ENCODE measurements at places on chromosomes 5 and 9.

DNA sequence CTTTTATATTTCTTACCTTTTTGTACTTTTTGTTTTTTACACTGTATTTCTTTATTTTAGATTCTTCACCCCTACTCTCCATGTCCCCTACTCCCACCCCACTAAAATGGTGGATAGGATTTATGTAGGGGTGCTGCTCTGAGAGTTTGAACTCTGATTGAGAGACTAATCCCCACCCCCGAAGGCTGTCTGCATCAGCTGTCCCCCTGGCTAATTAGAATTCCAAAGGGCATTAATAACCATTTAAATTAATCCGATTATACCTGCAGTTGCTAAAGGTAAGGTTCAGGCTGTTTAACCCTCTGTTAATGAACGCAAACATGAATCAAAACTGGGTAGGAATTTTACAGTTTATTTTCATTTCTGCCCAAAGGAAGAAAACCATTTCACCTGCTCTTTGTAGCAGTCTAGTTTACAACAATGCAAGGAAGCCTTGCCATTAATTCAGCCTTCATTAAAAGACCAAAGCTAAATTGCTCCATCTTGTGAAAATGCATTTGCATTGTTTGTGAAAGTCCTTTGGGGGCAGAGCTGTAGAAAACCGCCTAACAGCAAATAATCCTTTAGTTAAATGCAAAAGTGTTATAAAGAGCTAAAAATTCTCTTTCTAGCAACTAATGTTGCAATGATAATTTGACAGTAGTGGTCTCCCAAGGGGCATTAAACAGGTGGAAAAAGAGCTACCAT, 71.2 kb downstream of the ZCCHC7 start:
- DNase-seq = no peak

- no peak for DNase-seq
Observed at GRCh38 chr9:127915325-127915752, 1.5 kb downstream of the ST6GALNAC4 start.

GRCh38 chr5:180093651-180094382, 22.3 kb upstream of the RNF130 start:
- no peak for DNase-seq

- no peak for DNase-seq
Observed at GRCh38 chr9:27124151-27124550, 15.1 kb downstream of the TEK start.

DNA sequence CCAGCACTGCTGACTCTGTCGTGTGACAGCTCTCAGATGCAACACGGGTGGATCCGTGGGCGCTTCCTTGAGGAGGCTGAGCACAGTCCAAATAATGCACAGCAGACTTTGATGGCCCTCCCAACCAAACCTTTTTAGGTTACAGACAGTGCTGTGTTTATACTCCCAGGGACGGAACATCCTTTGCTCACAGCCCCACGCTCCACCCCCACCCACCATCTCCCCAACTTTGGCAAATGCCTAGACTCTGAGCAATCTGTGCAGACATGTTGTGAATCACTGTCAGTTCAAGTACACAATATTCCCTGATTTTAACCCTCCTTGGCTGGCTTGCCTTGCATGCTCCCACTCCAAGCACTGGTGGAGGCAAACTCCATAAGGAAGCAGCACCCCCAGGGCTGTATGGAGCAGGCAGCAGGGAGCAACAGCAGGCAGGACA, 324.6 kb downstream of the MLLT3 start:
- DNase-seq = no peak

DNA sequence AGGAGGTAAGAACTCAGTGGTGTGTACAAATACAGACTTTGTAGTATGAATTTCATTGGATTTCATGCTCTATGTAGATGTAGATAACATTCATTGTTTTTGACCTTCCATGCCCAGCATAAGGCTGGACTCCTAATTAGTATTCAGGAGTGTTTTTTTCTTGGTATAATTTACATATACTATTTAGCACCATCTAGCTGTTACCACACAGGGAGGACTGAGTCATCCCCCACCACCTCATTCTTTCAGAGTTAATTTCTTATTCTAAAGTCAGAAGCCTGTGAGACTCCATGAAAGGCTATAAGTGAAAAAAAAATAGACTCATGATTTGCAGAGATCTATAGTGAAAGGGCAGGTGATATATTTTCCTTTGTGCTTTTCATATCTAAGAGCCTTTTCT, 555.0 kb downstream of the PRR16 start:
- DNase-seq = no peak

DNA sequence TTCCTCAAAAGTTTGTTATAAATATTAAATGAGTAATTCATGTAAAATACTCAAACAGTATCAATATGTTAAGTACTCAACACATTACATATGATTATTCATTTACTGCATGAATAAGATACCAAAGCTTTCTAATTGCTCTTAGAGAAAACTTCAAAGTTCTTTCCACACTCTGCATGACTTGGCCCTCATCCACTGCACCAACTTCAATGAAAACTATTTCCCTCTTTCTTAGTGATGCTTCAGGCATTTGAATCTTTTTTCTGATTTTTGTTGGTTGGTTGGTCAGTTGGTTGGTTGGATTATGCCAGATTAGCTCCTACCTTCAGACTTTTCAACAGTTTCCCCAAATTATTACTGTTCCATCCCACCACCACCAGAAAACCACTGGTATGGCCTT, 314.7 kb upstream of the RGMB start:
- DNase-seq = no peak

DNA sequence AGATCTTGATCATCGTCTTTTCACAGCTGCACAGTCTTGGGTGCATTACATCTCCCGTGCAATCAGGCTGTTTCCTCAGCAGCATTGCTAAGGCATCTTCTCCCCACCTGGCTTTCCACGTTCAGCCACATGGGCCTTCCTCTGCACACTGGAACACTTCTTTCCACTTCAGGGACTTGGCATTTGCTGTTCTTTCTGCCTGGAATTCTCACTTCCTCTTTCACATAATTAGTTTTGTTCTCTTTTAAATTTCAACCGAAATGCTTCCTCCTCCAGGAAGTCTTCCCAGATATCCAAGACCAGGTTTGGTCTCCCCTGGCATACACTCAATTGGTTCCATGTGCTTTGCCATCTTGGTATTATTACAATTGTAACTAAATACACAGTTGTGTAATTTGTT, 43.8 kb downstream of the WHRN start:
- DNase-seq = no peak

DNA sequence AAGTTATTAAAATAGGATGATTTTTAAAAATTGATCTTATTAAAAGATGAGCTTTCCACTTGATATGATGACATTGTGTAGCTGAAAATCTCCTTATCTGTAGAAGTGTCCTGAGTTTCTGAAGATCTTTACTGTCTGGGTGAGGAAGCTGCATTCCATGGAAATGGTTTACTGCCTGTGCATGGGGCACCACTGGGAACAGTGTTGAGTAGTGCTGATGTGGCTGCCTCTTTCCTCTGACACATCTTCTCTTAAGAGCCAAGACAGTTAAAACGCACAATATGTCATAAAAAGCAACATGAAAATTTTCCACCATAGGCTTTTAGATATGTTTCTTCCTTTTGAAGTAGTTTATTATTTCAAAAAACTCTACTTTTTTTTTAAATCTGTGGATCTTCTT, 24.6 kb downstream of the SECISBP2 start:
- DNase-seq = no peak

DNA sequence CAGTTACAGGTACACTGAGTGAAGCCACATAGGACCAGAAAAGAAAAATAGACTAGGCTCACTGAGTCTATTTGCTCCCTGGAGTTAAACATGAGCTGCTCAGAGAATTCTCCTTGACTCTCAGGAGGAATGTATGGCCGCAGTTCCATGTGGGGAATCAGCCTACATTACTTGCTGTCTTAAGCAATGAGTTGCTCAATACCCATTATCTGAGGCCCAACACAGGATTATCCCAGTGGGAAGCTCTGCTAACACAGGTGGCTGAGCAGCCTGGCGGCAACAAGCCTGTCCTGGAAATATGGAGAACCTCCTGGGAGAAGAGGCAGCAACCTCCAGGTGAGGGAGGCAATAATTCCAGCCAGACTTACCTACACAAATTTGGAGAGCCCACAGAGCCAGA, 177.5 kb upstream of the NREP start:
- no peak for DNase-seq

- no peak for DNase-seq
Observed at GRCh38 chr9:29969408-29969807, 2396.1 kb upstream of the C9orf72 start.

GRCh38 chr5:53792338-53792737, 231.9 kb downstream of the NDUFS4 start:
- no peak for DNase-seq

DNA sequence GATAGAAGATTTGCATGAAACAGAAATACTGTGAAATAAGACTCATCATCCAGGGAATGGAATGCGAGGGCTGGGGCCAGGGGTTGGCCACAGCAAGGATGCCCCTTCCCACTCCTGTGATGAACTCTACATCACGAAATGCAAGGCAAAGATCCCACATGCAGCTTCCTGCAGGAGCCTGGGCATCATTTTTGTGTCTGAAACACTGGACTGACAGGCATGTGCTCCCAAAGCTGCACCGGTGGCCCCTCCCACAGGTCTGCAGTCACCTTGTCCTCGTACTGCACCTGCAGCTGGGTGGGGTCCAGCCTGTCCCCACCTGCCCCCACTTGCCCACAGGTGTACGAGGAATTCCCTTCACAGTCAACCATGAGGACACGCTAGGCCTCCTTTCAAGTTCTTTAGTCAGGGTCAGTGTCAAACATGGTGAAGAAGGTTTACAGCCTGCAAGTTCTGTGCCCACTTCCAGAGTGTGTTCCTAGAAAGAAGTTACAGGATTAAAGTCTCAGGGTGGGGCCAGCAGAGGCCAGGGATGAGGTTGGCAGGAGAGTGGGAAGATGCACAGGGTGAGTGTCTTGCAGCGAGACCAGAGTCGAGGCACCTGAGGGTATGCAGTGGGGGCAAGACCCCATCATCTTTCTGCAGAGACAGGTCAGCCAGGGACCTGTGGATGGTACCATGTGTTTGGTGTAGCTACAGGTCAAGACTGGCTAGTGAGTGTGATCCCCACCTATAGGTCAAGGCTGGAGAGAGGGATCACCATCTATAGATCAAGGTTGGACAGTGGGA, 155.0 kb upstream of the IRX2 start:
- DNase-seq = no peak

- no peak for DNase-seq
Observed at GRCh38 chr5:101012880-101013279, 109.8 kb upstream of the ST8SIA4 start.

DNA sequence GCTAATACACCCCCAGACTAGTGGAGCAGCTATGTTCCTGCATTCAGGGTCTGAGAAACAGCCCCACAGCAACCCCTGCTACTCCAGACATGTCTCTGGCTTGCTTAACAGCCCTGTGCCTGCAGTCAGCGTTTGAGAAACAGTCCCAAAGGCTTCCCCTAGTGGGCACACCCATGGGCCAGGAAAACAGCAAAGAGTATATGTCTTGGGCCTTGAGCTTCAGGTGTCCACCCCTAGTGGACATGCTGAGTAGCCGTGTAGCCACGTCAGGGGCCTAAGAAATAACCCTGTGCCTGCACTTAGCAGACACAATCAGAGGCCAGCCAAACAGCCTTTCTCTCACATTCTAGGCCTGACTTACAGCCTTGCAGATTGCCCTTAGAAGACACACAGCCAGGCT, 698.6 kb downstream of the PTPRD start:
- DNase-seq = no peak

- no peak for DNase-seq
Observed at GRCh38 chr9:19785230-19785629, 3.6 kb downstream of the SLC24A2 start.

DNA sequence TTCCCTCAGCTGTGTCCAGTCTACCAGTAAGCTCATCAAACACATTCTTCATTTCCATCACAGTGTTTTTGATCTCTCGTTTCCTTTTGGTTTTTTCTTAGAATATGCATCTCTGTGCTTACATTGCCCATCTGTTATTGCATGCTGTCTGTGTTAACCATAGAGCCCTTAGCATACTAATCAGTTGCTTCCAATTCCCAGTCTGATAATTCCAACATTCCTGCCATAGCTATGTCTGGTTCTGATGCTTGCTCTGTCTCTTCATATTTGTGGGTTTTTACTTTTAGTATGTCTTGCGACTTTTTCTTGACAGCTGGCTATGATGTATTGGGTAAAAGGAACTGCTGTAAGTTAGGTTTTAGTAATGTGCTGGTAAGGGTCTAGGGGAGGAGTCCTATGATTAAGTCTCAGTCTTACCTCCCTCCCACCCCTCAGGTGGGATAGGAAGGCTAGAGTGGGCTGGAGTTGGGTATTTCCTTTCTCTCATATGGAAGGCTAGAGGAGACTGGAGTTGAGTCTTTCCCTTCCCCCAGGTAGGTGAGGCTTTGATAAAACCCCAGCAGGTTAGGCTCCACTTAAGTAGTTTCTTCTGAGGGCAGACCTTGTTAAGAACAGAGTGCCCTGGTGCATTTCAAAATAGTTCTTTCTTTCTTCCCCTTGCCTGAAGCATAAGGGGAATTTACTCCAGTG, 99.1 kb upstream of the RASGRF2 start:
- DNase-seq = no peak

- no peak for DNase-seq
Observed at GRCh38 chr5:115392611-115393010, 96.2 kb upstream of the CCDC112 start.

DNA sequence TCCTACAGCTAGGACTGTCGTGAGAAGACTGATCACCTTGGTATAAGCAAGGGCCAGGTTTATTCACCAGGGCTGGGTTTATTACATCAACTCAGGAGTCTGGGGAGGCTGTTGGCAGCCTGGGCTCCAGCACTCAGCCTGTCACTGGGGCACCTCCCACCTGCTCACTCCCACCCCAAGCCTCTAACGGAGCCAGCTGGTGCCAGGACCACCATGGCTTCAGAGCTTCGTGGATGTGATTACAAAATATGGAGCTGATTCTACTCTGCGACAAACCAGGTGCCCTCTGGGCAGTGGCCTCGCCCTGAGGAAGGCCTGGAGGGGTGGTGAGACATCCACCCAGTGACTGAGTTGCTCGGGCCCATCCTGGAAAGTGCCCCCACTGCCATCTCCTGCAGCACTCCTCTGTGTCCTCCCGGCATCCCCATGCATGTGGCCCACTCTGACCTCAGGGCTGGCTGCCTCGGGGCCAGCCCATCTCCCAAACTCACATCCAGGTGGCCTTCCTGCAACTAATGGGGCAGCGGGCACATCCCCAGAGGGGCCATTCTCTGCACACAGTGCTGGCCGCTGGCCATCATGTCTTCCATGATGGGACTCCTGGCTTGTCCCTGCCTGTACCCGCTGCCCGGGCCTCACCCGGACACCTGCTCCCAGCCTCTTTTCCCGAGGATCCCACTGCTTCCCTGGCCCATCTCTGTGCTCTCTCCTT, 49.6 kb downstream of the SECISBP2 start:
- no peak for DNase-seq

Data from stimulated activated CD8-positive, alpha-beta memory T cell treated with anti-CD3 and anti-CD28 coated beads, Interleukin-7, amount 100 ng/mL, for 4 hours (primary cell).